Foreskin keratinocyte (primary cell): ENCODE measurements at places on chromosomes 7 and 10. TPM values are rescaled to one million over a fixed set of nuclear protein-coding genes. Genes with fewer than 3 reads are reported as not detected.

The STEAP1B gene
- total RNA-seq, result 3.1 and 15.4 TPM in 2 replicates

The KCP gene
- total RNA-seq, result 0.03 TPM in 1 of 2 replicates, not detected in the other

The SKIDA1 gene
- total RNA-seq, result 0.32 and 0.51 TPM in 2 replicates

The PON3 gene
- 1.7 and 2.0 TPM in 2 replicates for total RNA-seq

The CC2D2B gene
- total RNA-seq, result 0.24 TPM in 1 of 2 replicates, not detected in the other

The ST8SIA6 gene
- 0.11 TPM in 1 of 2 replicates, not detected in the other for total RNA-seq
